ENCODE measurements at places on chromosomes 12 and 14.

DNA sequence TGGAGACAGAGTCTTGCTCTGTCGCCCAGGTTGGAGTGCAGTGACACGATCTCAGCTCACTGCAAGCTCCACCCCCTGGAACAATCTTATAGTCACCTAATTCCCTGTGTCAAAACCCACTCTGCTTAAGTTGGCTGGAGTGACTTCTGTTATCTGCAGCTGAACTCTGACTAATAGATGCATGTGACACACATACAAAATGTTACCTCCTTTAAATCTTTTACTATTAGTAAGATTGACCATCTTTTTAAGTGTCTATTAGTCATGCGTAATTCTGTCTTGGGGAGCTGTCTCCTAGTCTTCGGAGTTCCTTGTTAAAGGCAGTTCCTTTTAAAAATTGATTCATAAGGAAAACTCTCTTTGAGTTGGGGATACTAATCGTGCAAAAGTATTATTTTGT is 7.4 kb downstream of the IFI27L1 start:
- H3K27ac ChIP-seq = no peak overlapping the region
- no peaks in the 10 kb centered on the region for H3K27me3 ChIP-seq
- H3K4me1 ChIP-seq = no peaks in the 10 kb centered on the region
- no peaks in the 10 kb centered on the region for H3K36me3 ChIP-seq
- H3K4me3 ChIP-seq = no peak overlapping the region
- DNase-seq = no peak

- DNase-seq = no peak
- no peaks in the 10 kb centered on the region for H3K4me1 ChIP-seq
- H3K36me3 ChIP-seq = no peaks in the 10 kb centered on the region
These were observed 18.7 kb downstream of the FLVCR2 start for GRCh38 chr14:75597149-75597548.

- H3K27me3 ChIP-seq = no peaks in the 10 kb centered on the region
- no peak overlapping the region for H3K27ac ChIP-seq
- H3K4me1 ChIP-seq = no peaks in the 10 kb centered on the region
- no peak for DNase-seq
These were observed 217.3 kb upstream of the TBX3 start for GRCh38 chr12:114901316-114901715.

DNA sequence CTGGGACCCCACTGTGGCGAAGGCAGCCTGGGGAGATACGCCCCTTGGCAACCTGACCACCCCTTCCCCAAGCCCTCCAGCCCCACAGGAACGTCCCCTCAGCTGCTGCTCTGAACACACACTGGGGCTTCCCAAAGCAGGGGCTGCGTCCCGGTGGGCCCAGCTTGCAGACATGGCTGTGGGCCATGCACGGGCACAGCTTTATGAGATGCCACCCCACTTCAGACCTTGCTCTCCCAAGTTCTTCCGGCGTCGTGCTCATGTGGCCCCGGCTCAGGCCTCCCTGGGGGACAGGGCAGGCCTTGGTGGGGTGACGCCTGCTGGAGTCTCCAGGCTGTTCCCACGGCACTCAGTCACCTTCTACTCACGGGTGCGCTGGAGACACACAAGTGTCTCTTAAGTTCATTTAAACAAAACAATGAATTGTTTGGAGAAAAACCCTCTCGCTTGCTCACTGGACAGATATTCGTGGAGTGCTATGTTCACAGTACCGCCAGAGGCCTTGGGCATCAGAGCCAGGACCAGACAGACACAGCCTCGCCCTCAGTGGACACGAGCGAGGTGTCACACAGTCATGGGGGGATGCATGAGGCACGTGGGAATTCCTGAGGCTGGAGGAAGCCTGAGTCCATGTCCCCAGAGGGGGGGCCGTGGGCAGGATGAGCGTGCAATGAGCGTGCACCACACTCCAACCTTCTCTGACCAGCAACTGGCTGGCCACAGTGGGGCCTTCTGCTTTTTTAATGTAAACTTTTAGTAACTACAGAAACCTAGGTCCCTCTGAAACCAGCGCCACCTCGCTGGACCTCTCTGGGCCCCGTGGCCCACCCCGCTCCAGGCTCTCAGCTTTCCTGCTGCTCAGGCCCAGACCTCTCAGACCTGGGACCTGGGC is 4.3 kb downstream of the GALNT9 start:
- H3K4me1 ChIP-seq = peaks cover 23% of the 10 kb centered on the region
- H3K36me3 ChIP-seq = no peaks in the 10 kb centered on the region
- no peak overlapping the region for H3K4me3 ChIP-seq

DNA sequence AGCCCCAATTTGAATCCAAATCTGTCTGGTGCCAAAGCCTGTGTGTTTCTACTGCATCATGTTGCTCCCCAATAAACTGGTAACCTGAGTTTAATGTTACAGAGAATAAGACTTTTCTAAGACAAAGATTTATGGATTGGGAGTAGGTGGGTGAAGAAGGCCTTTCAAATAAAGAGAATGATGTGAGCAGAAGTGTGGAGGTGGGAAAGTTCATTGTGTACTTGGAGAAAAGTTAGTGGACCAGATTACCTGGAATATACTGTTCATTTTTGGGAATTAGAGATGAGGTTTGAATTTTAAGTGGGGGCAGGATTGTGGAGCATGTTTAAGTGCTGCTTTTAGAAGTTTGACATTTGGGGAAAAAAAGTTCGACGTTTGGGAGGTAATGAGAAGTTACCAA is 3.1 kb downstream of the FRS2 start:
- no peak overlapping the region for H3K27ac ChIP-seq
- DNase-seq = no peak
- H3K27me3 ChIP-seq = no peaks in the 10 kb centered on the region
- H3K4me1 ChIP-seq = peaks cover 12% of the 10 kb centered on the region
- H3K4me3 ChIP-seq = no peak overlapping the region
- no peaks in the 10 kb centered on the region for H3K36me3 ChIP-seq

GRCh38 chr12:53345486-53346188 is 9.5 kb upstream of the SP7 start:
- no peaks in the 10 kb centered on the region for H3K36me3 ChIP-seq
- H3K4me1 ChIP-seq = peaks cover 15% of the 10 kb centered on the region
- no peak for DNase-seq
- no peak overlapping the region for H3K27ac ChIP-seq

GRCh38 chr12:49895773-49896172 is 7.9 kb downstream of the FAIM2 start:
- H3K27ac ChIP-seq = no peak overlapping the region
- no peaks in the 10 kb centered on the region for H3K4me1 ChIP-seq
- no peak for DNase-seq
- no peak overlapping the region for H3K4me3 ChIP-seq

- no peak overlapping the region for H3K4me3 ChIP-seq
- peaks cover 8% of the 10 kb centered on the region for H3K27me3 ChIP-seq
- H3K27ac ChIP-seq = no peak overlapping the region
- no peaks in the 10 kb centered on the region for H3K36me3 ChIP-seq
These were observed 108.7 kb downstream of the RTN1 start for GRCh38 chr14:59761851-59762250.

- peaks cover 2% of the 10 kb centered on the region for H3K27me3 ChIP-seq
- no peak overlapping the region for H3K27ac ChIP-seq
- no peaks in the 10 kb centered on the region for H3K4me1 ChIP-seq
These were observed 23.8 kb upstream of the GALNT9 start for GRCh38 chr12:132352896-132353800.

- H3K4me3 ChIP-seq = no peak overlapping the region
- peaks cover 3% of the 10 kb centered on the region for H3K27me3 ChIP-seq
- no peak for DNase-seq
- H3K4me1 ChIP-seq = no peaks in the 10 kb centered on the region
- no peak overlapping the region for H3K27ac ChIP-seq
- no peaks in the 10 kb centered on the region for H3K36me3 ChIP-seq
These were observed 24.0 kb downstream of the FGF6 start for GRCh38 chr12:4421590-4422031.

GRCh38 chr12:33830070-33830469 is 192.2 kb upstream of the ALG10 start:
- no peaks in the 10 kb centered on the region for H3K36me3 ChIP-seq
- H3K4me1 ChIP-seq = no peaks in the 10 kb centered on the region
- H3K27ac ChIP-seq = no peak overlapping the region
- DNase-seq = no peak
- H3K4me3 ChIP-seq = no peak overlapping the region

DNA sequence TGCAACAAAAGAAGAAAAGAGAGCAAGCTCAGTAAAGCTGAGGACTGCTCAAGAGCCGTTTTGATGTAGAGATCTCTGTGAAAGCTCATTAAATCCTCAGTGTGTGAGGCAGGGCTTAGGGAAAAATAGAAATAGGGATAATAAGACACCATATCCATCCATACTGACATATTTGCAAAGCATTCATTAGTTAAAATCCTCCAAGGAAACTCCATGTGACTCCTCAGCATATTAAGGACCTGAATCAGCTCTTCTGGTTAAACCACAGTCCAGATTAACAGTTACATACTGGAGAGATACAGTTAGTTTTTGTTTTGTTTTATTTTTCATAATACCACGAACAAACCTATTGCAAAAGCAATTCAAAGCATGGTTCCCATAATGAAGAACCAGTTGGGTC is 288.2 kb downstream of the PAWR start:
- no peak for DNase-seq
- H3K36me3 ChIP-seq = no peaks in the 10 kb centered on the region
- no peaks in the 10 kb centered on the region for H3K27me3 ChIP-seq
- no peak overlapping the region for H3K27ac ChIP-seq
- no peak overlapping the region for H3K4me3 ChIP-seq

- no peak overlapping the region for H3K4me3 ChIP-seq
- H3K27ac ChIP-seq = no peak overlapping the region
- no peaks in the 10 kb centered on the region for H3K36me3 ChIP-seq
- peaks cover 6% of the 10 kb centered on the region for H3K27me3 ChIP-seq
These were observed 512.4 kb upstream of the TMPO start for GRCh38 chr12:98002887-98003493.

DNA sequence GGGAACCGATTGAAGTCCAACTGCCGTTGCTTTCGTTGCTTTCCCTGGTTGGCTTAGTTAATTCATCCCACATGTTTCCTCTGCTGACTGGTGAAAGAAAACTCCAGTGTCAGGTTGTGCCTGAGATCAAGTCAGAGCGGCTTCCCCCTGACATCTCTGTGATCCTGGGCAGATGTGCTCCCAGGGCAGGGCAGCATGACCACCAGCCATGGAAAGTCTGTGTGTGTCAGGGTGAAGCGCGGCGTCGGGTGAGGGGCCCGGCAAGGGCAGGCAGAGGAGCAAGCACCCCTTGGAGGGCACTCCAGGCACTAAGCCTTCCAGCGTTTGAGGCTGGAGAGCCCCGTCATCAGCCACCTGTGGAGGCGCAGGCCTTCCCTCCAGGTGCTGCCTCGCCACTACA is 54.5 kb upstream of the IGF1 start:
- H3K4me1 ChIP-seq = no peaks in the 10 kb centered on the region
- H3K36me3 ChIP-seq = no peaks in the 10 kb centered on the region
- no peak overlapping the region for H3K27ac ChIP-seq
- no peaks in the 10 kb centered on the region for H3K27me3 ChIP-seq
- DNase-seq = no peak

DNA sequence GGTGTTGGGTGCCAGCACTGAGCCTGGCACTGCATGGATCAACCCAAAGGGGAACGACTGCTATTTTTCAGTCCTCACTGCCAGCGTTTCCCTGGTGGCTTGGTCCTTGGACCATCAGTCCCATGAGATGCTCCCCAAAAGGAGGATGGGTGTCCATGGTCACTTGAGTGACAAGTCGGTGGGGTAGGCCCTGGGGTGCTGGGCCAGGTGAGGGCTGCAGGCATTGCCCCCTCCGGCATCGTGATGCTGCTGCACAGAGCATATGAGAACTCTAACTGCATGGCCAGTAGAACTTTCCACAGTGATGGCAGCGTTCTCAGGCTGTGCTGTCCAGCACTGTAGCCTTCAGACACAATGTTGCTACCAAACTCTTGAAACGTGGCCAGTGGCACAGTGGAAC is 16.2 kb downstream of the SETD1B start:
- no peaks in the 10 kb centered on the region for H3K4me1 ChIP-seq
- H3K4me3 ChIP-seq = no peak overlapping the region
- peaks cover 85% of the 10 kb centered on the region for H3K36me3 ChIP-seq
- no peaks in the 10 kb centered on the region for H3K27me3 ChIP-seq

DNA sequence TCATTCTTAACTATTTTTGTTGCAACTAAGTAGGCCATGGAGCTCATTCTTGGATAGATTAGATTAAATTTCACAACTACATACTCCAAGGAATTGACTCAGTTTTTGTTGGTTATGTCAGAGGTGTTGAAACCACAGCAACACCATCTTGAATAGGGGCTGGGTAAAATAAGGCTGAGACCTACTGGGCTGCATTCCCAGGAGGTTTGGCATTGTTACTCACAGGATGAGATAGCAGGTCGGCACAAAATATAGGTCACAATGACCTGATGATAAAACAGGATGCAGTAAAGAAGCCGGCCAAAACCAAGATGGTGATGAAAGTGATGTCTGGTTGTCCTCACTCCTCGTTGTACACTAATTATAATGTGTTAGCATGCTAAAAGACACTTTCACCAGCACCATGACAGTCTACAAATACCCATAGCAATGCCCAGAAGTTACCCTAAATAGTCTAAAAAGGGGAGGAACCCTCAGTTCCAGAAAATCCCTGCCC is 20.9 kb downstream of the DMAC2L start:
- DNase-seq = no peak
- H3K4me1 ChIP-seq = peaks cover 11% of the 10 kb centered on the region
- no peaks in the 10 kb centered on the region for H3K27me3 ChIP-seq
- H3K27ac ChIP-seq = no peak overlapping the region
- H3K4me3 ChIP-seq = no peak overlapping the region

GRCh38 chr12:117486840-117487659 is 125.6 kb upstream of the NOS1 start:
- no peak overlapping the region for H3K27ac ChIP-seq
- no peak overlapping the region for H3K4me3 ChIP-seq
- no peaks in the 10 kb centered on the region for H3K27me3 ChIP-seq
- no peak for DNase-seq

GRCh38 chr12:32737715-32738114 is 18.0 kb downstream of the YARS2 start:
- H3K4me1 ChIP-seq = no peaks in the 10 kb centered on the region
- H3K4me3 ChIP-seq = no peak overlapping the region
- DNase-seq = no peak
- H3K27me3 ChIP-seq = no peaks in the 10 kb centered on the region
- H3K27ac ChIP-seq = no peak overlapping the region

- no peaks in the 10 kb centered on the region for H3K4me1 ChIP-seq
- no peak overlapping the region for H3K4me3 ChIP-seq
- no peak overlapping the region for H3K27ac ChIP-seq
- DNase-seq = no peak
- H3K36me3 ChIP-seq = no peaks in the 10 kb centered on the region
These were observed 229.5 kb downstream of the IPO8 start for GRCh38 chr12:30466093-30466585.

- H3K27me3 ChIP-seq = no peaks in the 10 kb centered on the region
- H3K36me3 ChIP-seq = no peaks in the 10 kb centered on the region
- no peak overlapping the region for H3K4me3 ChIP-seq
These were observed 981.4 kb downstream of the FSCB start for GRCh38 chr14:43525658-43526057.

GRCh38 chr14:95521001-95521400 is 4.6 kb upstream of the SYNE3 start:
- H3K36me3 ChIP-seq = no peaks in the 10 kb centered on the region
- no peak overlapping the region for H3K4me3 ChIP-seq
- no peak for DNase-seq

Measured in CD4-positive, alpha-beta T cell (primary cell).